Neural progenitor cell (in vitro differentiated cells): ENCODE measurements at places on chromosomes 4 and X.

GRCh38 chr4:184253072-184253420 lies 35.4 kb upstream of the ENPP6 start:
- no peak for DNase-seq

- no peak for DNase-seq
These were observed 1002.7 kb upstream of the PCDH7 start for GRCh38 chr4:29717287-29718057.

- DNase-seq = no peak
These were observed 16.2 kb downstream of the CTAG1B start for GRCh38 chrX:154602766-154603437.

DNA sequence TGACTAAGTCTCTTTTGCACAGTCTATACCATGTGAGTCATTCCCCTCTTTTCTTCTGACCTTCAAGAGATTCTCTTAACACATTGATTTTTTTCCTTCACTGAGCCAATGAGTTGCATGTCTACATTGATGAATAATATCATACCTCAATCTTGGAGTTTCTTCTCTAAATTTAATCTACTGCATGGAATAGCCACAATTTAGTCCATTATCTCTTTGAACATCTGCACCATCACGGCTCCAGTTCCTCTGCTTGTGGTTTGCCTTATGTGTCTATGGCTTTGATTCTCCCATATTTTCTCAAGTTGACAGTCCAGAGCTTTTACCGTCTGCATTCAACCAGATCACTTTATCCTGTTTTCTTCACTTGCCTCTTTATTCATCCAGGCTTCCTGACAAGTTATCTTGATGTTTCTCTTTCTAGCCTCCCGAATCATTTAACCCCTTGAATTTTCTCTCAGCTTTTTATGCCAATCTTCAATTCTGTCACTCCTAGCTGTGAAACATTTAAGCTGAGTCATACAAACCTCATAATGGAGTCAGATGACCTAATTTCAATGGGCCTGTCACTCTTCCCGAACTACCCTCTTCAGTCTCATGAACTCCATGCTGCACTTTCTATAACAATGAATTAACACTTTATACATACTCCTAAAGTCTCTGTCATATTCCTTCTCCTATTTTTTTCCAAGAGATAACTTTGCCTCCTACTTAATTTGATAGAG lies 222.3 kb downstream of the CPE start:
- DNase-seq = no peak

GRCh38 chr4:73523126-73523525 lies 41.6 kb downstream of the AFM start:
- DNase-seq = no peak
